ENCODE measurements at places on chromosomes 7 and 10.

- DNase-seq = no peak
These were observed 44.3 kb downstream of the MSRB2 start for GRCh38 chr10:23139677-23140076.

DNA sequence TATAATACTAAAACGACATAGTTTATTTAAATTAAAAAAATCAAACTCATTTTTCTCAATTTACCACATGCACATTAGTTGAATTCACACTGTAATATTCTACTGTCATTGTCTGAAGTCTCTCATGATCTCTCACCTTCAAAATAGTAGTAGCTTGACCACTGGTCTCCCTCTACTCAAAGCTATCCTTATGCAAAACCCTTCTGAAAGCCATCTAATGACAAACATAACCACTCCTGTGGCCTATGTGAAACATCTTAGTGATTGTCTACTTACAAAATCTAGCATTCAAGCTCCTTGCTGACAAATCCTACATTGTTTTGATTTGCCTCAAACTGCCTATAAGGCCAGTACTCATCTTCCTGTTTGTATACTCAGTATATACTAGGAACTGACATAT lies 606.0 kb upstream of the GHITM start:
- DNase-seq = no peak

DNA sequence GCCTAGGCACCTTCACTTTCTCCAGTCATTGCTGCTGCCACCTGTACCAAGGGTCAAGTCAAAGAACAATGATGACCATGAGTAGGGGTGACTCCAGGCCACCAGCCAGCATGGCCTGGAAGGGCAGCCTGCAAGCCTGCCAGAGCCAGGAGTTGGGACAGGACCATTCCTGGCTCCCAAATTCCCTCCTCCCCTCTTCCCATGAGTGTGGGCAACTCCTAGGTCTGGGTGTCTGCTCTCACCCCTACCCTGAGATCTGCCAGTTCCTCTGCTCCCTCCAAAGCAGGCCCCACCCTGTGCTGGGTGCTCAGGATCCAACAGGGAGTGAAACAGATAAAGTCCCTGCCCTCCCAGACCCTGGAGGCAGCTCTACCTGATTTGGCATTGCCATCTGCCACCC lies 125.8 kb upstream of the NANOS1 start:
- no peak for DNase-seq

DNA sequence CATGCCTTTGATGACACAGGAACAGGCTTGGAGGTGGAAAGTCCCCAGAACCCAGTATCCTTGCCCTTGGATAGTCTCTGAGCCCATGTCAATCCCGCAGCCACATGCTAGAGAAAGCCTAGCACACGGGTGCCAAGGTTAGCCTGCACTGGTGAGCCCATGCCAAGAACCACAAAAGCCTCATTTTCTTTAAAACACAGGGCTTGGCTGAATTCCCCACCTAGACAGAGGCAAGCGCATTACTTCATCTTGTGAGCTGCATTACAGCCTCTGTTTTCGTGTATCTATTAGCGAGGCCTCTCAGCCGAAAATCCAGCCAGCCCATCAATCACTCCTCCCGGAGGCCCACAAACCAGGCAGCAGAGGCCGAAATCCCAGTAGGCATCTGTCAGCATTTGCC lies 314.9 kb upstream of the AUTS2 start:
- DNase-seq = no peak

DNA sequence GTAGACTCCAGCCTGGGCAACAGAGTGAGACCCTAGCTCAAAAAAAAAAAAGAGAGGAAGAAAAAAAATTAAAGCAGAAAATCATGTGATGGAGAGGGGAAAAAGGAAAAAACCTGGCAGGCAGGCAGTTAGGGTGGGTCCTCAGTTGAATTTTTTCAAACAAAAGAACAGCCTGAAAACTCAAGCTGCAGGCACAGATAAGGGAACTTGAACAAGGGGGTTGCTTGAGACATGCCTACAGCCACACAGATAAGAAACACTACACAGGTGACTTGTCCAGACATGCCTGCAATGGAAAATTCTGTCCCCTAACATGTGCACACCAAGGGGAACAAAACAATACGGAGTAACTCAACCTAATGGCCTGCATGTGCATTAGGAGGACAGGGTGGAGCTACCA lies 19.2 kb downstream of the VIM start:
- DNase-seq = no peak

GRCh38 chr10:126454045-126454751 lies 65.9 kb upstream of the ADAM12 start:
- no peak for DNase-seq

DNA sequence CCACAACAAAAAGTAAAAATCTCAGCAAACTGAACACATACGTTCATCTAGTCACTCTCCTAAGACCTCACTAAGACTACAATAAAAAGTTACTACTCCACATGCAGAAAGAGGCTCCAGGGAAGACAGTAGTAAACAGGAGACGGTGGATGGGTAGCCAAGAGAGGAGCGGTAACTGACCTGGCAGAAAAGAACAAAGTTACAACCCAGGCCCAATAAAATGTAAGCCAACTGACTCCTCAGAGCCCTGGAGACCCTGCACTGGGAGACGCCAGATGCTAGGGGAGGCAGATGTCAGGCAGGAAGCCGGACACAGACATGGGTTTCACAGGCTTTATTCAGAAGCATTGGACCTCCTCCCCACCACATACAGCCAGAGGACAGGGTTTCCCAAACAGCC lies 181.1 kb upstream of the NFE2L3 start:
- DNase-seq = no peak

GRCh38 chr10:33244354-33244967 lies 90.0 kb downstream of the NRP1 start:
- DNase-seq = no peak

DNA sequence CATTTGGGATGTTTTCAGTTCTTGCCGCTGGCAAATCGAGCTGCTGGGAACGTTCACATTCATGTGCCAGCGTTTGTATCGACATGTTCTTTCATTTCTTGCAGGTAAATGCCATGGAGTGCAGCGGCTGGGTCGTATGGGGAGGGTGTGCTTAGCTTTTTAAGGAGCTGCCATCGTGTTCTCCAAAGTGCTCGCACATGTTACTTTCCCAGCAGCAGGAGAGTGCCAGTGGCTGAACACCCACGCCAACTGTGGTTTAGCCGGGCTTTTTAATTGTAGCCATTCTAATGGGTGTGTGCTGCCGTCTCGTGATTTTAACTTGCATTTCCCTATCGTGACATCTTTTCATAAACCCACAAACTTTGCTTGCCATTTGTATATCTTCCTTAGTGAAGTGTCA lies 11.6 kb upstream of the BNIP3 start:
- no peak for DNase-seq

DNA sequence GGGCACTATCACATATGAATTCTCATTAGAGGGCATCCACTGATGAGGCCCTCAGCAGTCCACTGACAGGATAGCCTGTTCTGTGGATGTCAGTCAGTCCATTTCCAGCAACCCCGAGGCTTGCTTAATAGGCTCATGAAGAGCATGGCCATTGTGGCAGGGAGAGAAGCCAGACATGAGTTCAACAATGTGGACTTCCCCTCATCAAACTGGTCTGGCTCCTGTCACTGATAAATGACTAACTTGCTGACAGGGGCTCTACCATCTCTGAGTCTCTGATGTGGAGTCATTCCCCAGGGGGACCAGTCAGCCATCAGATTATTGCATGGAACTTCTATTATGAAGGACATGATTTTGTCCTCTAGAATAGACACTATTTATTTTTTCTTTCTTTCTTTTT lies 19.8 kb upstream of the TRIL start:
- no peak for DNase-seq

GRCh38 chr10:1270906-1271305 lies 214.7 kb downstream of the WDR37 start:
- DNase-seq = no peak

GRCh38 chr7:76272851-76273497 lies 29.5 kb upstream of the HSPB1 start:
- DNase-seq = no peak

GRCh38 chr7:574661-575395 lies 55.2 kb upstream of the PDGFA start:
- no peak for DNase-seq

DNA sequence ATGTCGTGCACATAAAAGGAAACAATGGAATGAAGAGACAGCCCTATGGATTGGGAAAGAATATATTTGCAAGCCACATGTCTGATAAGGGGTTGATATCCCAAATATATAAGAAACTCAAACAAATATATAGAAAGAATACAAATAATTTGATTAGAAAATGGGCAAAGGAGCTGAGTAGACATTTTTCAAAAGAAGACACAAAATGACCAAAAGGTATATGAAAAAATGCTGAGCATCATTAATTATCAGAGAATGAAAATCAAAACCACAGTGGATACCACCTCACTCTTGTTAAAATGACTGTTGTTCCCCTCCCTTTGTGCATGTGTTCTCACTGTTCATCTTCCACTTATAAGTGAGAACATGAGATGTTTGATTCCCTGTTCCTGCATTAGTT lies 175.3 kb downstream of the CNTNAP2 start:
- DNase-seq = no peak

DNA sequence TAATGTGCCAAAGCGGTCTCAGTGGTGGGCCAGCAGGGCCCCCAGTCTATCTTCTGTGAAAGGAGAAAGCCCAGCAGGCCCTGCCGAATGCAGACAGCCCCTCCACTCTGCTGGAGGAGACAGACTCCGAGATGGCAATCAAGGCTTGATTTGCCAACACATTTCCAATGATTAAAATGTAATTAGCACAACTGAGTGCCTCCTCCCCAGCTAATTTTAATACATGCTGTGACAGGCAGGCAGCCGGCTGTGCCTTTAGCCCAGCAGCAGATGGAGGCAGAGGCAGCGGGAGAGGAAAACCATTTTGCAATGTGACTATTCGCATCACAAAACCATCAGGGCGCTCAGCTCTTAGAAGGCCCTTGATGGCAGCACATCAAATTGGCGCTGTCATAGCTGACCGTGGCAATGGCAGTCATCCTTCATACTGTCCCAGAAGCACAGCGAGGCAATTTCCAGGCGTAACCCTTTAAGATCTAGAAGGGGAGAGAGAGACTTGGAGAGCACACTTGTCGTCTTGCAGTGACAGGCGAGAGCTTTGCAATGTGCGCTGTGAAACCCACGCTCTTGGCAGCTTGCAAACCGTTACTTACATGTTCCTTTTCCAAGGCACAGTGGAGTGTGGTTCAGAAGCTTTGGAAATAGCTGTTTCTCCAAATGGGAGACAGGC lies 714.8 kb upstream of the GALNT17 start:
- DNase-seq = no peak

Data from LoVo (cell line).